ENCODE measurements at places on chromosomes 6 and 20. TPM values are rescaled to one million over a fixed set of nuclear protein-coding genes. Genes with fewer than 3 reads are reported as not detected.

CYB5R4 gene
- 29.0 TPM for total RNA-seq

HLA-DOA gene
- 22.1 TPM for total RNA-seq

DTNBP1 gene
- total RNA-seq = 32.6 TPM

TMC2 gene
- total RNA-seq = not detected

DNA sequence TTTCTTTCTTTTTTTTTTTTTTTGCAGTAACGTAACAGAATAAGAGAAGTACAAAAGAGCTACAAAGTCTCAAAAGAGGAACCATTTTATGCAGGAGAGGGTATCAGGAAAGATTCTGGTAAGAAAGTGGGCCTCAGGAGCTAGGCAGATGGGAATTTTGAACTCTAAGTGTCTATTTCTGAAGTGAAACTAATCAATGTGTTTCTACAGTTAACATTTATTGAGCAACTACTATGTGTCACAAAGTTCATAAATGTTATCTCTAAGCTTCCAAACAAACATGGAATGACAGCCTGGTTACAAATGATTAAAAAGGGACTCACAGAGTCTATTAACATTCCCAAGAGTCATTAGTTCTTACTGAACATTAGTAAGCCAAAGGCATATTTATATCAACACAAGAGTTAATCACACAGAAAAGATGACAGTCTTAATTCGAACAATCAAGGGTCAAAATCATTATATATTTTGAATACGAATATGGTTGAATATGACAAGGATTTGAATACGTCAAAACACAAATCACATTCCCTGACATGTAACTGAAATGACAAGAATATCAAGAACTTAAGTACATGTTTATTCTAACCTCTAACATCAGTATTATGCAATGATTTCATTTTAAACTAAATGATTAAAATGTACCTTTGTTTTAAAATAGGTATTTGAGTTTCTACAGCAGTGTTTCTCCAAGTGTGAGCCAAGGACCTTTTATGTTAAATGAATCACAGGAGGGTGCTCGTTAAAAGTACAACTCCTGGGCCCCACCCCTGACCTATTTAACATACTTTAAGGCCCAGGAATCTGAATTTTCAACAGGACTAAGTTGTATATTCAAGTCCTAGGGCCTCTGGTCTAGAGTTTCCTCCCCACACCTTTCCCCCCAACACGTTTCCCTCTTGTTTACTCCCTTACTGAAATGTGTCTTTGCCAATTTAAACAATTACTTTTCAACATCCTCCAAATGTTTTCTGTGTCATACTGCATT lies 89.7 kb downstream of the ATXN1 start:
- DNase-seq = no peak
- H3K27me3 ChIP-seq = no peaks in the 10 kb centered on the region
- peak overlapping the region; percentile 77 for H3K4me3 ChIP-seq
- H3K36me3 ChIP-seq = peaks cover 10% of the 10 kb centered on the region
- H3K27ac ChIP-seq = peak overlapping the region; percentile 89

DNA sequence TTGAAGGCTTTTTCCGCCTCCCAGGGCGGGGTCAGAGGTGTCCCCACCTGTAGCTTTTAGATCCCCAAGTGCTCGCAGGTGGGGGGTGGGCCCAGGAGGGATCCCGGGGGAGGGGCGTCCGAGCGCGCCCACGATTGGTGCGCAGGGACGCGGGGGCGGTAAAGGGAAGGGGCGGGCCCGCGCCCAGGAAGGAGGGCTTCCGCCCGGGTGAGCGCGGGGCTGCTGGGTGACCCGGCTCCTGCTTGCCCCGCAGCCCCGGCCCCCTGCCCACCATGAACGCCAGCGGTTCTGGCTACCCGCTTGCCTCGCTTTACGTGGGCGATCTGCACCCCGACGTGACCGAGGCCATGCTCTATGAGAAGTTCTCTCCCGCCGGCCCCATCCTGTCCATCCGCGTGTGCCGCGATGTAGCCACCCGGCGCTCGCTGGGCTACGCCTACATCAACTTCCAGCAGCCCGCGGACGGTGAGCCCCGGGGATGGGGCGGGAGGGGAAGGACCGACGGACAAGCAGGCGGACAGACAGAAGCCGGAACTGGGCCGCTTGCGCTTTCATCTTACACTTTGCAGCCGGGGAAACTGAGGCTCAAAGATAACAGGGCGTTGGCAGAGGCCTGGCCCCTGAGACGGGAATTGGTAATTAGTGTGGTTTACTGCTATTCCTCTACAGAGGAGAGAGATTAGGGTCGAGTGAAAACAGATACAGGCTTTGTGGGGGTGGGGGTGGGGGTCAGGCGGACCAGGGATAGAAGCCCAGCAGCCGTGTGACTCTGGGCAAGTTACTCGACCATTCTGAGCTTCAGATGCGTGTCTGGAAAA lies at the start of gene PABPC1L:
Gene PABPC1L (plus strand): TSS at position 189 of the 818 bp plus-strand sequence. CDS start 84 bp downstream, at position 273.
- DNase-seq = peak; percentile 86
- peaks cover 19% of the 10 kb centered on the region for H3K4me1 ChIP-seq
- peak within 1 kb of the TSS; percentile 85 for H3K4me3 ChIP-seq
- H3K27me3 ChIP-seq = no peaks in the 10 kb centered on the region
- peaks cover 10% of the 10 kb centered on the region for H3K36me3 ChIP-seq
- peak within 1 kb of the TSS; percentile 57 for H3K27ac ChIP-seq

DNA sequence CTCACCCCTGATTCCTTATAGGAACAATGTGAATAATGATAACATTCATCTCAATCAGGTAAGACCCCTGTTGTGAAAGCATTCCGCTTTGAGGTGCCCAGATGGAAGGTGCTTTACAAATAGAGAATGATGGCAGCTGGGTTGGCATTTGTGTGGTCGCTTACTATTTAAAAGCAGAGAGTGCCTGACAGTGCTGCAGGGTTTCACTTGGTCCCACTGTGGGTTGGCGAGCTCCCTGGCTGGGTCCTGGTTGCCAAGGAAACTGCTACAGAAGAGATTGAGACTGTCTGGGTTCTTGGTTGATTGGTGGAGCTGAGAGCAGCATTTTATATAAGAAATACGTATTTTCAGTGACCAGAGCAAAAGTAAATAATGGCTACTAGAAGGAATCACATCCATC lies 207.2 kb upstream of the KCNQ5 start:
- no peak overlapping the region for H3K4me3 ChIP-seq
- H3K27ac ChIP-seq = no peak overlapping the region
- H3K36me3 ChIP-seq = no peaks in the 10 kb centered on the region
- no peaks in the 10 kb centered on the region for H3K4me1 ChIP-seq
- peaks cover 7% of the 10 kb centered on the region for H3K27me3 ChIP-seq

DNA sequence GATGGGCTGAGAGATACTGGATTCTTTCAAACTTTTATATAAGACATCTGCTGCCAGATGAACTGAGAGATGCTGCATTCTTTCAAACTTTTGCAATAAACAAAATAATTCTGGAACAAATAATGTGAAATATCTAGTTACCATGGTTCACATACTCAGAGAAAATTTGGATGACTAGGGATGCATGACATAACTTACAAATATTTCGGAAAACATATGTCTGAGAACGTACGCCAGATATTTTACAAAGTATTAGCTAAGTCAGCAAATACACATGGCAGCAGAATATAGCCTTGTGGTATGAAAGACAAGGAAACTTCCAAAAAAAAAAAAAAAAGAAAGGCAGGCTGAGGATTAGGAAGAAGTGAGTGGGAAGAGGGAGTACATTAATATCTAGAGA lies 113.3 kb upstream of the TRAF3IP2 start:
- peaks cover 66% of the 10 kb centered on the region for H3K4me1 ChIP-seq
- no peak overlapping the region for H3K4me3 ChIP-seq
- no peak for DNase-seq
- H3K27me3 ChIP-seq = no peaks in the 10 kb centered on the region

GRCh38 chr20:50980071-50980681 lies 21.6 kb downstream of the MOCS3 start:
- peaks cover 32% of the 10 kb centered on the region for H3K27me3 ChIP-seq
- H3K4me1 ChIP-seq = peaks cover 6% of the 10 kb centered on the region
- no peak overlapping the region for H3K27ac ChIP-seq
- no peak overlapping the region for H3K4me3 ChIP-seq

- H3K27me3 ChIP-seq = no peaks in the 10 kb centered on the region
- no peaks in the 10 kb centered on the region for H3K36me3 ChIP-seq
- no peak overlapping the region for H3K4me3 ChIP-seq
- DNase-seq = no peak
These were observed 19.7 kb downstream of the SPDEF start for GRCh38 chr6:34536251-34536958.

DNA sequence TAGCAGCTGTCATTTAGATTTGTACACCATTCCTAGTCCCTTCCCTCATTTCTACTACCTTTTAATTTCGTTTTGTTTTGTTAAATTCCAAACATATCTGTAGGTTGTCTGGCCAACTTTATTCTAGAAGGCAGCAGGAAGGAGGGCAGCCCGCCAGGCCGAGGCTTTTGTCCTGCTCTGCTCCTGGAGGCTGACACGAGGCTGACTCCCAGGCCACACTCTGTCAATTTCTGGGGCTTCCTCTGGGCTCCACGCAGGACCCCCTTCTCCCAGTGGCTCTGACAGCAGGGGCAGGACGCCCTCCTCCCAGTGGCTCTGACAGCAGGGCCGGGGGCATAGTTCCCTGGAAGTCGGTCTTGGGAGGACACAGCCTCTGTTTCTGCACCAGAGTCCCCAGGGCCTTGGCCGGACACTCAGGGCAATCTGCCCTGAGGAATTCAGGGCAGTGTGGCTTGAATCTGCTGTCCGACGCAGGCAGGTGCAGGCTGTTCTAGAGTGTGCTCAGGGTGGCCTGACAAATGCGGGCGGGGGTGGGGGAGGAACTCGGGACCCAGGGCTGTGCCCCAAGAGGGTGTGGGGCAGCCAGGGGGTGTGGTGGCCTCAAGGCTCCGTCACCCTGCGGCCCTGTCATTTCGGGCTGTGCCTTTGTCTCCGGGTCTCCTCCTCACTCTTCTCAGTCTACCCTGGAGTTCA lies 11.8 kb downstream of the SMOC2 start:
- no peak for DNase-seq
- no peaks in the 10 kb centered on the region for H3K4me1 ChIP-seq
- H3K27ac ChIP-seq = no peak overlapping the region
- H3K36me3 ChIP-seq = no peaks in the 10 kb centered on the region
- peaks cover 19% of the 10 kb centered on the region for H3K27me3 ChIP-seq
- H3K4me3 ChIP-seq = no peak overlapping the region

DNA sequence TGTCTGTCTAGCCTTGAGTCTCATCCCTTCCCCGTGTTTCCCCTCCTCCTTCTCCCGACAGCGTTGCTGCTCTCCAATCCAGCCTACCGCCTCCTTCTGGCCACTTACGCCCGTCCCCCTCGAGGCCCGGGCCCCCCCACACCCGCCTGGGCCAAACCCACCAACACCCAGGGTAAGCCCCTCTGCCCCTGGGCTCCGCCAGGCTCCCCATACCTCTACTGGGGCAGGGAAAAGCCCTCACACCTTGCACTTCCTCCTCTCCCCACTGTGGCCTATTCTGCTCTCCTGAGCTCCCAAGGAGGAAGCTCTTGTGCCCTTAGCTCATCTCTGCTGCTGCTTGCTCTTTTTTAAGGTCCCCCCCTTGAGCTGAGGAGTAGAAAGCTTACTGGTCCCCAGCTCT lies 11.0 kb downstream of the DDR1 start:
- no peak overlapping the region for H3K27ac ChIP-seq
- H3K36me3 ChIP-seq = no peaks in the 10 kb centered on the region
- no peak for DNase-seq
- no peaks in the 10 kb centered on the region for H3K27me3 ChIP-seq
- no peak overlapping the region for H3K4me3 ChIP-seq

DNA sequence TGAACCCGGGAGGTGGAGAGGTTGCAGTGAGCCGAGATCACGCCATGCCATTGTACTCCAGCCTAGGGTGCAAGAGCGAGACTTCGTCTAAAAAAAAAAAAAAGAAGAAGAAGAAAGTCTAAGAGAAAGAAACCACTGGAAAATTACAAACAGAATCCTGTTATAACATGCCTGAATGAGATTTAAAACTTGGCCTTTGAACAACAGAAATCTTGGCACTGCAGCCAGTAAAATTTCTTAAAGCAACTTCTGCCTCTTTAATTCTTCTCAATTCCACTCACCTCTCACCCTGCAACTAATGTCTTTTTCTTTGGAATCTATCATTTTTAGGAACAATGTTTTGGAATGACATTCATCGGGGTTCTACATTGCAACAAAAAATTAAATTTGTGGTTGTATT lies 26.3 kb downstream of the PM20D2 start:
- H3K36me3 ChIP-seq = no peaks in the 10 kb centered on the region
- no peaks in the 10 kb centered on the region for H3K27me3 ChIP-seq
- no peak overlapping the region for H3K27ac ChIP-seq
- no peaks in the 10 kb centered on the region for H3K4me1 ChIP-seq

- no peak overlapping the region for H3K27ac ChIP-seq
- H3K36me3 ChIP-seq = no peaks in the 10 kb centered on the region
- no peaks in the 10 kb centered on the region for H3K4me1 ChIP-seq
- H3K27me3 ChIP-seq = peaks cover 5% of the 10 kb centered on the region
These were observed 44.0 kb downstream of the BMP2 start for GRCh38 chr20:6811262-6812035.

GRCh38 chr20:49483696-49484123 lies 1.2 kb upstream of the KCNB1 start:
- no peak overlapping the region for H3K27ac ChIP-seq
- H3K36me3 ChIP-seq = no peaks in the 10 kb centered on the region
- H3K4me3 ChIP-seq = peak overlapping the region; percentile 85
- DNase-seq = no peak

DNA sequence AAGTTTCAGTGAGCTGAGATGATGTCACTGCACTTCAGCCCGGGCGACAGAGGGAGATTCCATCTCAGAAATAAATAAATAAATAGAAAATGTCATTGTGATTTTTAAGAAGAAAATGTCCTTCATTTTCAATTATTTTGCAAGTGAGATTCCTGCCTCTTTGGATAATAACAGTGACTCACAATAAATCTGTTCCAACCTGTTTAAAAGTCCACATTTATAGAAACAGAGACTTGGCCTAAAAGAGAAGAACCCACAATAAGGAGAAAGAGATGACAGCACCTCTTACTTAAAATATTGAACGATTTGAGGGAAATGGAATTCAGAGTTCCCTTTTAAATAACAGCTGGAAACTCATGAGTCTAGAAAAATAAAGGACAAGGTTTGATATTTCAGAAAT lies 373.4 kb upstream of the NOX3 start:
- DNase-seq = no peak
- no peak overlapping the region for H3K27ac ChIP-seq
- no peaks in the 10 kb centered on the region for H3K27me3 ChIP-seq

GRCh38 chr6:104771258-104771832 lies 88.4 kb downstream of the HACE1 start:
- no peak for DNase-seq
- no peak overlapping the region for H3K27ac ChIP-seq
- no peaks in the 10 kb centered on the region for H3K27me3 ChIP-seq

Measured in natural killer cell treated with Interleukin-12 subunit alpha and Interleukin-12 subunit beta and Interleukin-15 and Interleukin-18, amount 100 ng/mL, for 72 hours (primary cell).